ENCODE measurements at places on chromosomes 6 and 20.

GRCh38 chr6:43900560-43900915 lies 130.5 kb downstream of the VEGFA start:
- DNase-seq = no peak

DNA sequence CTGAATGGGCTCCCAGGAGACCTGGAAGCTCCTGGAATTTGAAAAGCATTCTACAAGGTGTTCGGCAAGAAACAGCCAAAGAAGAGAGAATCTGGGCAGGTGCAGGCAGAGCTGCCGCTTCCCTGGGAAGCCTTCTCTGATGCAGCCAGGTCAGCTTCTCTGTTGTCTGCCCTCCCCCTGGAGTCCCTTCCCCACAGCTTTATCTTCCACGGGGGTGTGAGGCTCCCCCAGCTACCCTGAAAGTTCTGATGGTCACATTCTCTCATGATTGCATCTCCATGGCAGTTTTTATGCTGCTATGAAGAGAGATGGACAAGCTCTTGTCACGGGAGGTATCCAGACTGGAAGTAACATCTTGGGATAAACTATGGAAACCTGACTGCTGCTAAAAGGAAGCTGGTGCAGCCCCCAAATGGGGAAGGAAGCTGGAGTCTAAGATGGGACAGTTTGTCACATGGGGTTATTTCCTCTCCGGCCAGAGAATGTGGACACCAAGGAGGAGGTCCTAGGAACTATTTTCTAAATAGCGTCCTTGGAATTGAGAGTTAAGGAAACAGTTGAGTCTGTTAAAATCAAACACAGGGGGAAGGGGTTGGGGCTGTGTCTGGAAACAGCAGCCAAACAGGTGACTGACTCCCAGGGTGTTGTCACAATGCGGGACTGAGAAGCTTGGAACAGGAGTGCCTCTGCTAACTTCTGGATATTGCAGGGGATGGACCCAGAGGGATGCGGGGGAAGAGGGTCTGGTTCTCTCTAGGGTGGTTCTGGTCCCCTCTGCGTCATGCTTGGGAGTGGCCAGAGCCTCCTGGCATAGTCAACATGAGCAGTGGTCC lies 91.1 kb downstream of the ASXL1 start:
- no peak for DNase-seq

- no peak for DNase-seq
Observed at GRCh38 chr6:44342489-44342888, at the start of gene SPATS1. TSS of gene SPATS1 (plus strand) at chr6:44342650. CDS start at chr6:44343096, 446 bp downstream.

GRCh38 chr20:64150756-64151632 lies 13.3 kb upstream of the MYT1 start:
- no peak for DNase-seq

DNA sequence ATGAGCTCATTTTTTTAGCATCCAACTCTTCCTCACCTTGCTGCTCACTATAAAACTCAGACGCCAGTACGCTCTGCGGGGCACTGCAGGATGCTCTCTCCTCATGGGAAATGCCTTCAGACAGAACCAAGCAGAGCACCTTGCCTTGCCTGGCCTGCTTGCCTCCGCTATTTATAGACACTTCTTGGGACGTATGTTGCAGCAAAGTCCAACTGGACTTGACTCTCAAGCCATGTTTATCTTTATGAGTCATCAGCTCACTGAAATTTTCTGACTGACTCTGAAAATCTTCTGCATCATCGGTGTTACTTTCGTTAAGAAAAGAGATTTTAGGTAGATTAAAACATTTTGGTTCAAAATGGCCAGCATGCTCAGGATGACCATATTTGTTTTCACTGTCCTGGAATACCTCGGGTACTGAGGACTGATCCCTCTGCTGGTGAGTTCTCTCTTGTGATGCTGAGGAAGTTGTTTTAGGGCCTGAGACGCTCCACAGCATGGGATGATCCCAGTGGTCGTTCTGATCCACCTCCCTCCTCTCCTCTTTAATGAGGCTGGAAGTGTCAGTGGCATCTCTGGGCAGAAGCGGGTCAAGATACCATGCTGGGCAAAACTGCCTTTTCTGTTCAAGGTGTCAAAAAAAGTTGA lies 204.5 kb downstream of the KIF16B start:
- peak; percentile 64 for DNase-seq

DNA sequence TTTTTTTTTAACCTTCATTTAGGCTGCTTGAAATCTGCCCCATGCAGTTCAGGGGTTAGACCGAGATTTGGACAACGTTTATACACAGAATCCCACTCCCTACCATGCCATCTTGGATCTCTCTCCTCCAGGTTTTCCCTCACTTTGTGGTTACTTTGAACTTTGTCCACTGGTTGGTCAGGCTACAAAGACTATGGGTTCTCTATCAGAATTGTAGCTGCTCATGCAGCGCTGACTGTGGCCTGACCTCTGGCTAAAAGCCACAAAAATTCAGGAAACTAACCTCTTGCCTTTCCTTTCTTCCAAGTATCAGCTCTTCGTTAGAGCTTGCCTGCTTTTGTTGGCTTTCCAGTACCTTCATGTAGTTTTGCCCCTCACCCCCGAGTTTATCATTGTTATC lies 44.9 kb upstream of the KCNG1 start:
- DNase-seq = no peak

GRCh38 chr6:49849213-49849907 lies 17.0 kb downstream of the CRISP1 start:
- peak; percentile 64 for DNase-seq

DNA sequence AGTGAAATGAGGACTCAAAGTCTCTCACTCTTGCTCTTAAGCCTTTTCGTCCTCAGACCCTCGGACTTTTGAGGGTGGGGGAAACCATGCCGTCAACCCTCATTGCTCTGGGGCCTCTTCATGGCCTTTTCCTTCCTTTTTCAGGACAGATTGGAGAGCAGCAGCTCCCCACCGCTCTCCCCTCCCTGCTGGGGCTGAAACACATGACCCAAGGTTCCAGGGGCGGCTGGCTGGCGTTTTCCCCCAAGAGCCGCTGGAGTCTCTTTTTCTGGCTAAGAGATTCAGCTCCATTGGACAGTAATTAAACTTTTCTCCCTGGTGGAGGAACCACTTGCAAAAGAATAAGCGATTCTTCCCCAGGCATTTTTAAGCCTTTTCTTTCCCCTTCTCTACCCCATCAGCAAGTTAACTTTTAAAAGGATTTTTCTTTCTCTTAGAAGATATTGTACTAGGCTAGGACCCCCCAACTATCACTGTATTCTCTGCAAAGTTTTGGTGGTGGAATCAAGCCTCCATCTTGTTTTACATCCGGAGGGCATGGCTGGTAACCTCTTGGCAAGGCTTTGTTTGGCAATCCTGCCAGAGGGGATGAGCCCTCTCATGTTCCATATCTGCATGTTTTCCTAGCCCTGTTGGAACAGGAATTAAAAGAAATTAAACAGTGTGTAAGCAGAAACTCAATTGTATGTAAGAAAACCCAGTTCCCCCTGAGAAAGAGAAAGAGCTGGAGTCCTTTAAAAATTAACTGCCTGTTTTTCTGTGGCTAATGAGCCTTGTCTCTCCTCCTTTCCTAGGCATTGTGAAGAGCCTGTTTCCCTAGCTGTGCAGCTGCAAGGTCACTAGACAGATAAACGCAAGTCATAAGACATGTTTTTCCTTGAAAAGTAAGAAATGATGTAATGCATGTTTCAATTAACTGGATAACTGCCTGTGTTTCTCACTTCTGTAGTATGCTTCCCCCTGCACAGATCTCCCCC lies 100.8 kb upstream of the GPR6 start:
- no peak for DNase-seq

DNA sequence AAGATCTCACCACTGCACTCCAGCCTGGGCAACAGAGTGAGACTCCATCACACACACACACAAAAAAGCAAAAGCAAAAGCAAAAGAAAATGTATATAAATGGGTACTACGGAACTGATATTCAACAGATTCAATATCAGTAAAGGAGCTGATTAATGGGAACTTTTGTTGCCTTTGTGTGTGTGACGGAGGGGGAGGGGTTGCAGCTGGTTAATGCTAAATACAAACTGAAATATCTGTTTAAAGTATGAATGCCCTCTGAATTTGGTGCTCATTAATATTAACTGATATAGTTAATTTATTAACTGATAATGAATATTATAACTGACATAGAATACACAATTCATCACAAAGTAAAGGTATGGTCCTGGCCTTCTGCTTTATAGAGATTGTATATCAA lies 8.4 kb downstream of the NCOA6 start:
- no peak for DNase-seq

- DNase-seq = no peak
Observed at GRCh38 chr6:46095251-46095650, 34.5 kb upstream of the ENPP4 start.

GRCh38 chr20:46512943-46513844 lies at the start of gene ZNF334:
TSS of gene ZNF334 (minus strand) at chr20:46513559. CDS start at chr20:46512102, 1,457 bp downstream.
- DNase-seq = peak; percentile 69

DNA sequence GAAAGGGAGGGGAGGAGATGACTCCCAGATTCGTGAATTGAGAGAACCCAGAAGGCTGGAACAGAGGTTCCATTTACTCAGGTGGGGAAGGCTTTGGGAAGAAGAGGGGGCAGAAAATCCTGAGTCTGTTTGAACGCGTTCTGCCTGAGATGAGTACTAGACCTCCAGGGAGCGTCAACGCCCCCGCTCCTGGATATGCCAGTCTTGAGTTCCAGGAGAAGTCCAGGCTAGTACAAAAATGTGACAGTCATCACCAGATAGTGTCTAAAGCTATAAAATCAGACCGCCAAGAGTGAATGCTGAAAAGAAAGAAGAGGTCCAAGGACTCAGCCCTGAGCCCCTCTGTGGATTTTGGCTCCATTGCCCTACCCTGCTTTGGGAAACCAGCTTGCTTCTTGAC lies 8.6 kb downstream of the AHCY start:
- DNase-seq = no peak

GRCh38 chr6:14799928-14800327 lies 445.9 kb upstream of the JARID2 start:
- peak; percentile 50 for DNase-seq

DNA sequence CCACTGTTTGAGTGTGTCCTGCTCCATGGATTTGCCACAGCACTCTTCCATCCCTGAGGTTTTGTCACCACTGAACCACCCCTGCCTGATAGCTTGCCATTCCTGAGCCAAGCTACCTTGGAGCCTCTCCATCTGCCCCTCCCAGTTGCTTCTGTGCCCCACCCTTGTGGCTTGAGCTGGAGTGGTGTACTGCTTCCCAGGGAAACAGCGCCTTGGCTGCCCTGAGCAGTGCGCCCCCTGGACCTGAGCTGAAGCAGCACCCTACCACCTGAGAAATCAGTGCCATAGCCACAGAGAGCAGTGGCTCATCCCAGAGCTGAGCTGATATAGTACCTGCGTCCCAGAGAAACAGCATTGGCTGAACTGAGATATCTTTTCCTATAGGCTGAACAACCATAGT lies 40.3 kb downstream of the IL22RA2 start:
- no peak for DNase-seq

GRCh38 chr6:52496631-52497030 lies 76.5 kb downstream of the EFHC1 start:
- DNase-seq = no peak

GRCh38 chr20:57772349-57772964 lies 62.6 kb upstream of the PMEPA1 start:
- DNase-seq = no peak

GRCh38 chr6:25202504-25202903 lies 76.7 kb upstream of the CARMIL1 start:
- no peak for DNase-seq

GRCh38 chr20:59574308-59574707 lies 30.0 kb upstream of the PHACTR3 start:
- no peak for DNase-seq
